ENCODE measurements at places on chromosomes 6 and 20. TPM values are rescaled to one million over a fixed set of nuclear protein-coding genes. Genes with fewer than 3 reads are reported as not detected.

The HSPA12B gene
- total RNA-seq = 5.1 TPM

The SLX4IP gene
- 6.5 TPM for total RNA-seq

The TGM3 gene
- under 0.01 TPM for total RNA-seq

The TAP2 gene
- 29.1 TPM for total RNA-seq

The IP6K3 gene
- total RNA-seq = 0.50 TPM

The BICRAL gene
- 6.8 TPM for total RNA-seq

The TMEM200A gene
- total RNA-seq = 44.5 TPM

The BYSL gene
- total RNA-seq = 11.1 TPM

The MATN4 gene
- 0.33 TPM for total RNA-seq

The SEMG1 gene
- not detected for total RNA-seq

The SMPDL3A gene
- total RNA-seq = 18.0 TPM

The OR2H1 gene
- not detected for total RNA-seq

The LINC00237 gene
- total RNA-seq = not detected

The CALHM6 gene
- total RNA-seq = 0.44 TPM

The SLC22A2 gene
- total RNA-seq = not detected

The HCRTR2 gene
- not detected for total RNA-seq

The PBOV1 gene
- total RNA-seq = not detected

The C6orf52 gene
- total RNA-seq = 0.50 TPM
